ENCODE measurements at places on chromosomes 7 and 10. TPM values are rescaled to one million over a fixed set of nuclear protein-coding genes. Genes with fewer than 3 reads are reported as not detected.
A peak's percentile ranks its signal among the peaks of the same experiment; 100 is the strongest.

Gene ZNF282
- 7.2 TPM for polyA plus RNA-seq

Gene ZNF25
- 0.23 TPM for polyA plus RNA-seq

Gene HMX2
- polyA plus RNA-seq, result 3.4 TPM

Gene PLAU
- polyA plus RNA-seq, result 17.5 TPM

Gene MSANTD7
- 4.9 TPM for polyA plus RNA-seq

Gene ANXA8L1
- not detected for polyA plus RNA-seq

DNA sequence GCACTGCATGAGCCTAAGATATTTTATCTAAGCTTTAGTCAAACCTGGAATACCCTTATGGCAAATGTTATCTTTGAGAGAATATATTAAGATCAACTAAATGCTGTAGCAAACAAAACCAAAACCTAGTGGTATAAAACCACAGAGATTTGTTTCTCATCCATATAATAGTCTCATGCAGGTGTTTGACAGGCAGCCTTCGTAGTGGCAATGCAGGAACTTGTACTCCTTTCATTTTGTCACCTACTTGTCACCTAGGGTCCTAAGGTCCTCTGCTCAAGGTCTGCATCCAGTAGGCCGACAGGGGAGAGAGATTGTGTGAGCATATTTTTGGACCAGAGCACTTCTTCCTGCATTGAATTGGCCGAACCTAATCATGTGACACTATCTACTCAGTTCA, 352.6 kb downstream of the GPR37 start:
- H3K4me3 ChIP-seq, result no peak overlapping the region
- DNase-seq, result no peak
- H3K36me3 ChIP-seq, result no peaks in the 10 kb centered on the region
- no peak overlapping the region for H3K27ac ChIP-seq
- no peaks in the 10 kb centered on the region for H3K27me3 ChIP-seq

GRCh38 chr10:62760401-62760800, 44.1 kb upstream of the ADO start:
- H3K4me3 ChIP-seq, result no peak overlapping the region
- peaks cover 7% of the 10 kb centered on the region for H3K4me1 ChIP-seq
- H3K27me3 ChIP-seq, result no peaks in the 10 kb centered on the region
- no peaks in the 10 kb centered on the region for H3K36me3 ChIP-seq
- DNase-seq, result no peak
- H3K27ac ChIP-seq, result no peak overlapping the region

GRCh38 chr7:37920305-37920848, at the start of gene EPDR1:
EPDR1 (plus strand) TSS chr7:37920640; CDS start chr7:37920940, 300 bp downstream.
- H3K27ac ChIP-seq, result no peak within 1 kb of the TSS
- peak within 1 kb of the TSS; percentile 85 for H3K4me3 ChIP-seq
- H3K4me1 ChIP-seq, result peaks cover 6% of the 10 kb centered on the region

GRCh38 chr7:1027242-1028043, 16.9 kb upstream of the GPR146 start:
- no peaks in the 10 kb centered on the region for H3K36me3 ChIP-seq
- peak; percentile 72 for DNase-seq
- H3K4me3 ChIP-seq, result peak overlapping the region; percentile 61
- no peaks in the 10 kb centered on the region for H3K4me1 ChIP-seq
- H3K27me3 ChIP-seq, result no peaks in the 10 kb centered on the region

DNA sequence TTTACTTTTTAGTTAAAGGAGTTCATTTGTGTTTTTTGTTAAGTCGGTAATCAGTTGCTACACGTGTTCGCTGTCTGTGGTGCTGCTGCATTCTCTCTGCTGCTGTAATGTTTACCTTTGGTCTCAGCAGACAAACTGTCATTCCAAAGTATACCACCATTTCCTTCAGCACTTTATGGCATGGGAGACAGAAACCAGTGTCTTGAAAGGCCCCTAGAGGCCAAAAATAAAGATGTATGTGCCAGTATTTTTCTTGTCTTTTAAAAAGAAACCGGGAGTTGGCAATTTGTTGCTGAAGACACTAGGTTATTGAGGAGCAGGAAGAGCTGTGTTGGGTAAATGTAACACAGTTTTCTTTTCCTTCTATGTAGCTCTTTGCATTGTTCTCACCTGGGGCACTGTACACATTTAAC, 24.1 kb downstream of the ZNF92 start:
- H3K27ac ChIP-seq, result no peak overlapping the region
- H3K36me3 ChIP-seq, result peaks cover 38% of the 10 kb centered on the region
- DNase-seq, result peak; percentile 60
- no peak overlapping the region for H3K4me3 ChIP-seq

DNA sequence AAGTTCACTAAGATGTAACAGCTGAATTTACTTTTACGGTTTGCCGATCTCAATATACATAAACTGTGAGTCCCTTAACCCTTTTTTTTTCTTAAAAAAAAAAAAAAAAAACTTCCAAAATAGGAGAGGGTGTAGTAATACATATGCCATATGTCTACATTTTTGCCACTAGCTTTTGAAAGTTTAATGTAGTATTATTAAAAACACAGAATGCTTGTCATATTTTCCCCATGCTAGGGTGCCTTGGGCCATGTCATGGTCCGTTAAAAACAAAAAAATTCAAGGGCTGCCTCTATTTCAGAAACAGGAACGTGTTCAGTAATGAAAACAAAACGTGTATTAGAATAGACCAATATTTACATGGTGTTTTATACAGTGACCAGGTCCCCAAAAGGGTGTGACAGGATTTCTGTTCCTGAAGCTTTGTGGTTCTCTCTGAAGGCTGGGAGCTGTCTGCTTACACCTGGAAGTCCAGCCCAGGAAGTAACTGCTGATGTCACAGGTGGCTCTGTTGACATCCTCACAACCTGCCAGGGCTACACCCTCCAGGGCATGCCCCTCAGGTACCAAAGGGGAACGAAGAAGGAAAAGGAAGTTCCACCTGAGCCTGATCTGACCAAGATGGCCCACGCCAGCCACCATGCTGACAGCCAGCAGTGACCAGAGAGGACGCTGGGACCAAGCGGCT, 79.0 kb downstream of the COBL start:
- no peak overlapping the region for H3K27ac ChIP-seq
- no peaks in the 10 kb centered on the region for H3K27me3 ChIP-seq
- no peaks in the 10 kb centered on the region for H3K36me3 ChIP-seq
- peaks cover 37% of the 10 kb centered on the region for H3K4me1 ChIP-seq
- no peak overlapping the region for H3K4me3 ChIP-seq
- no peak for DNase-seq

DNA sequence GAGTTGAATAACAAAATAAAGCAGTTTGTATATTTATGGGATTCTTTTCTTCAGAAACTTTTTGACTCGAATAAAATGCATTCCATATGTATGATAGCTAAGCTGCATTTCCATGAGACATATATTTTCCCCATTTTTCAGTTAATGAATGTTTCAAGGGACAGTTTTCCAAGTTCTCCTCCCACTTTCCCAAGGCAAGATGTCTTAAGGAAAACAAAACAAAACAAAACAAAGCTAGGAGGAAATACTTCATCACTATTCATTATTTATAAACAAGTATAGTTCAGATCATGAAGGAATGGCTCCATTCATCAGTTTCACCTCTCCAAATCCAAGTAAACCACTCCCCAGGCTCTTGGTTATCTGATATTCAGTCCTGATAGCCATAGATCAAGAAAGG, 261.0 kb downstream of the WDR11 start:
- H3K4me1 ChIP-seq, result peaks cover 5% of the 10 kb centered on the region
- no peaks in the 10 kb centered on the region for H3K36me3 ChIP-seq
- no peak overlapping the region for H3K27ac ChIP-seq
- no peak overlapping the region for H3K4me3 ChIP-seq

DNA sequence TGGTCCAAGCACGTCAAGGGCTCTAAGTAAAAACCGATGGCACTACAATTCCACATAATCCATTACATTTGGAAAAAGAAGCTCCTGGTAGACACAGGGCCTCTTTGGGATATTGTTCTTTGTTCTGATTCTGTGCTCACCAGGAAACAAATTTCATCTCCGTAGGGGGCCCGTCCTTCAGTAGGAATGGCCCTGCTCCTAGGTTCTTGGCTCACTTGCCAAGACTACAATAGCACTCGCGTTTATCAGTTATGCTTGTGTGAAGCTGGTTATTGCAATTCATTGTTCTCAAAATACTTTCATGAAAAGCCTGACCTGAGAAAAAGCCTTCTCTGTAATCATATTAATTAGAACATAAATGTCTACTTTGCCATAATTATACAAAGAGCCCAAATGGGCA, 10.3 kb upstream of the ZC3HAV1L start:
- no peak overlapping the region for H3K4me3 ChIP-seq
- no peak for DNase-seq
- H3K4me1 ChIP-seq, result no peaks in the 10 kb centered on the region
- peaks cover 9% of the 10 kb centered on the region for H3K36me3 ChIP-seq
- no peaks in the 10 kb centered on the region for H3K27me3 ChIP-seq
- H3K27ac ChIP-seq, result no peak overlapping the region

GRCh38 chr10:113522460-113522859, 30.4 kb upstream of the HABP2 start:
- no peak overlapping the region for H3K27ac ChIP-seq
- peak; percentile 58 for DNase-seq
- no peaks in the 10 kb centered on the region for H3K36me3 ChIP-seq
- H3K4me1 ChIP-seq, result no peaks in the 10 kb centered on the region
- H3K4me3 ChIP-seq, result no peak overlapping the region

- DNase-seq, result no peak
- no peaks in the 10 kb centered on the region for H3K36me3 ChIP-seq
- no peak overlapping the region for H3K4me3 ChIP-seq
- H3K27me3 ChIP-seq, result no peaks in the 10 kb centered on the region
These were observed 69.9 kb downstream of the PARD3 start for GRCh38 chr10:34745244-34745643.

- H3K4me3 ChIP-seq, result no peak overlapping the region
- DNase-seq, result peak; percentile 87
- H3K36me3 ChIP-seq, result no peaks in the 10 kb centered on the region
- H3K27me3 ChIP-seq, result no peaks in the 10 kb centered on the region
- H3K4me1 ChIP-seq, result peaks cover 43% of the 10 kb centered on the region
- H3K27ac ChIP-seq, result peak overlapping the region; percentile 94
These were observed 74.1 kb upstream of the PTPRZ1 start for GRCh38 chr7:121798896-121799295.

All from GM23338 (cell line).